Fibroblast of skin of right biceps (primary cell): ENCODE measurements at places on chromosomes 13 and 19.

DNA sequence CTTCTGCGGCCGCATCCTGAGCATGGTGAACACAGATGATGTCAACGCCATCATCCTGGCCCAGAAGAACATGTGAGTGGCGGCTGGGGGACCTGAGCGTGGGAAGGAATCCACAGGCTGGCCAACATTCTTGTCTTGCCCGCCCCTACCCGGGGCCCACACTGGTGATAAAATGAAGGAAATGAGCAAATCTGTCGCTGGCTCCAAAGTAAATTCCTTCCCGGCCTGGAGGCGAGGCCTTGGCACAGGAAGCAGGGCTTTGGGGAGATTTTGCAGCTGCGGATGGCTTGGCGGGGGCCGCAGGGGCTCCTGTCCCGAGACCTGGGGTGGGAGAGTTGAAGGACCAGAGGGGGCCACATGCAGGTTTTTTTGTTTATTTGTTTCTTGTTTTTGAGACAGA, 4.4 kb downstream of the KXD1 start:
- no peak for DNase-seq

GRCh38 chr19:917323-918151, at the start of gene KISS1R:
KISS1R (plus strand) TSS chr19:917333; CDS start chr19:917503, 170 bp downstream.
- no peak for DNase-seq

- no peak for DNase-seq
Measured at GRCh38 chr13:46855166-46855565, 41.7 kb downstream of the HTR2A start.

DNA sequence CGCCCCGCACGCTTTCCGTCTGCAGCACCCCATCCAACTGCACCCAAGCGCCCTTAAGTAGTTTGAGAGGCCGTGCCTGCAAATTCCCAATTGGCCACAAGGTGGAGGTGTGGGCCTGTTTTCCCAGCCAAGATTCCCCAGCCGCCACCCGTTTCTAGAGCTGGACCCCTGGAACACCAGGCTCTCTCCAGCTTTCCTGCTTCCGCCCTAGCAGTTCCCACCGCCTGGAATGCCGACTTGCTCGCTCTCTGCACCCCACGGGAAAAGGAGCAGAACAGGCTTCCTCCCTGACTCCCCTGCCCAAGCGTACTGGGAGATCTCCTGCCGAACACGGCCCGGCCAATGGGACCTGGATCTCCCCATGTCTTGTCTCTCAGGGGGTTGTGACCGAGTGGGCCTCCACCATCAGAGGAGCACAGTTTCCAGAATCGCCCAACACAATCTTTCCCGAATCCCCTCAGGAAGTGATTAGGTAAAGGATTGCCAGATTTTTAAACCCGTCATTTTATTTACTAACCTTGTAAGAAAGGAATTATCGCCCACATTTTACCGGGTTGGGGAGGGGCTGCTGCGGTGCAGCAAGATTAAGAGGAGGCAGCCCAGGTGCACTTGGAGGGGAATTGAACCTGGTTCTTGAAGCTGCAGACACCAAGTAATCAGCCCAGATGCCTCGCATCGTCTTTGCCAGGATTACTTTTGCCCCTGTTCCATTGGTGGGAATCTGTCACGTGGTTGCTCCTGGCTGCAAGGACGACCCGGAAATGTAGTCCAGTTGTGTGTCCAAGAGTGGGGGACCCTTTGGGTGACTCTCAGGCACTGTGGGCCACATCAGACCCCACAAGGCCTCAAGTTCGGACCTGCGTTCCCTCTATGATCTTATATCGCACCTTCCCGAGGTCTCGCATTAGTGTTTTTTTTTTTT, 3.5 kb upstream of the NAPSA start:
- DNase-seq = peak; percentile 87
